ENCODE measurements at places on chromosomes 16 and 17.

GRCh38 chr16:82582975-82583374 lies 43.8 kb upstream of the CDH13 start:
- no peak for DNase-seq

- no peak for DNase-seq
These were observed 76.0 kb downstream of the GPR139 start for GRCh38 chr16:19997734-19998133.

- no peak for DNase-seq
These were observed 17.4 kb downstream of the ZNF423 start for GRCh38 chr16:49838441-49839016.

- peak; percentile 35 for DNase-seq
These were observed 29.2 kb downstream of the GNA13 start for GRCh38 chr17:65027305-65027704.

DNA sequence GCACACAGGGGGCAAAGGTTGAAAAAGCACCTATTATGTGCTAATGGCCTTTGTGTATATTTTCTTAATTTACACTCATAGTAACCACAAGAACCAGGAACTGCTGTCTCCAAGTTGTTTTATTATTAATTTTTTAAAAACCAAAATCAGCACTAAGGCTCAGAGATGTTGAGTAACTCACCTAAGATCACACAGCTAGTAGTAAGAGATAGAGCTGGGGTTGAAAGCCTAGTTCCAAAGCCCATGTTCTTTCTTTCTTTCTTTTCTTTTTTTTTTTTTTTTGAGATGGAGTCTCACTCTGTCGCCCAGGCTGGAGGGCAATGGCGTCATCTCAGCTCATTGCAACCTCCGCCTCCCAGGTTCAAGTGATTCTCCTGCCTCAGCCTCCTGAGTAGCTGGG lies 75.3 kb downstream of the SDK2 start:
- no peak for DNase-seq

- no peak for DNase-seq
These were observed 238.9 kb downstream of the RBFOX3 start for GRCh38 chr17:79371984-79372383.

DNA sequence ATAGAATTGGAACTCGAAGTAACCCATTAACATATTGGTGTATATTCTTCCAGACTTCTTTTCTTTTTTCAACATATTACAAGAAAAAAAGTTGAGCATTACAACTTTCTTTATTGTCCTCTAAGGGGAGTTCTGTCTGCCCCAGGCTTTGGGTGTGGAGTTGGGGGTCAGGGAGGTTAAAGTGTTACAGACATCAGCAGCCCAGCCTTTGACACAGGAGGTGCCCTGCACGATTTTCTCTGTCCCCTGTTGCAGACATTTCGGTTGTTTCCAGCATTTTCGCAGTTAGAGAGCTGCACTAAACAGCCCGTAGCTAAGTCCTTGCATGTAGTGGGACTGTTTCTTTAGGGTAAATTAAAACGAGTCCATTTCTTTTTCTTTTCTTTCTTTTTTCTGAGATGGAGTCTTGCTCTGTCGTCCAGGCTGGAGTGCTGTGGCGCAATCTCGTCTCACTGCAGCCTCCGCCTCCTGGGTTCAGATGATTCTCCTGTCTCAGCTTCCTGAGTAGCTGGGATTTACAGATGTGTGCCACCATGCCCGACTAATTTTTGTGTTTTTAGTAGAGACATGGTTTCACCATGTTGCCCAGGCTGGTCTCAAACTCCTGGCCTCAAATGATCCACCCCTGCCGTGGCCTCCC lies 13.4 kb upstream of the ADCY7 start:
- no peak for DNase-seq

- no peak for DNase-seq
These were observed 46.8 kb downstream of the IL21R start for GRCh38 chr16:27448532-27449433.

DNA sequence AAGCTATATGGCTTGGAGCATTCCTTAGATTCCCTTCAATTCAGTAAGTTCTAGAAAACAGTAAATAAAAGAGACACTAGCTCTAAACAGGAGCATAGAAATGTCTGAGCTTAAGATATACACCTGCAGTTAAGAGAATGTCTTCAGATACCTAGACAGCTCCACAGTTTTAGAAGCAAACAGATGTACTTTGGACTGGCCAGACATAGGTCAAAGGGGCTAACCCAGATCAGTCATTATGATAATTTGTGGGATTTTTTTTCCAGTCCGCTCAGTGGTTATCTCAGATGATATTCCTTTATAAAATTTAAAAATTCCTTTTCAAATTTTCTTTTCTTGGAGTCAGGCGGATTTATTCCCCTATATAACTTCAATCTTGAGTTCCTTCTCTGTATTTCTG lies 65.8 kb upstream of the RASL10B start:
- no peak for DNase-seq

GRCh38 chr16:11056090-11056992 lies 112.0 kb downstream of the CLEC16A start:
- no peak for DNase-seq

DNA sequence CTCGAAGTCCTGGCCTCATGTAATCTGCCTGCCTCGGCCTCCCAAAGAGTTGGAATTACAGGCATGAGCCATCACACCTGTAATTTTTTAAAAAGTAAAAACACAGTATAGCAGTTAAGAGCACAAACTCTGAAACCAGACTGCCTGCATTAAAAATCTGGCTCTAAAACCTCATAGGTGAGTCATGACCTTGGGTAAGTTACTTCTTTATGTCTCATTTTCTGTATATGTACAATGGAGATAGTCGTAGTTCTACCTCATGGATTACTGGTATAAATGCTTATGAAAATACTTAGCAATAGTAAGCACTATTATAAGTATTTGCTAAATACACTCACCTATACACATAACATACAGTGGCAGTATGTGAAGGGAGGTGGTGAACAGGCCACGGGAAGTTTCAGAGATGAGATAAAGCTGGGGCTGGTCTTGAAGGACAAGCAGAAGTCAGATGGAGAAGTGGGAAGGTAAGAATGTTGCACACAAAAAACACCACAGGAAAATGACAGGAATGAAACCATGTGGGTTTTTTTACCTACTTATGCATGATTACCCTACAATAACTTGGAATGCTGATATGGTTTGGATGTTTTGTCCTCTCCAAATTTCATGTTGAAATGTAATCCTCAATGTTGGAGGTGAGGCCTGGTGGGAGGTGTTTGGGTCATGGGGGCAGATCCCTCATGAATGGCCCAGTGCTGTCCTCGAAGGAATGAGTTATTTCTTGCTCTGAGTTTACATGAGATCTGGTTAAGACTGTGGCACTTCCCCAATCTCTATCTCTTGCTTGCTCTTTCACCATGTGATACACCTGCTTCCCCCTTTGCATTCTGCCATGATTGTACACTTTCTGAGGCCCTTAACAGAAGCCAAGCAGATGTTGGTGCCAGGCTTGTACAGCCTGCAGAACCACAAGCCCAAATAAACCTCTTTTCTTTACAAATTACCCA lies 33.9 kb downstream of the ZNF652 start:
- no peak for DNase-seq

DNA sequence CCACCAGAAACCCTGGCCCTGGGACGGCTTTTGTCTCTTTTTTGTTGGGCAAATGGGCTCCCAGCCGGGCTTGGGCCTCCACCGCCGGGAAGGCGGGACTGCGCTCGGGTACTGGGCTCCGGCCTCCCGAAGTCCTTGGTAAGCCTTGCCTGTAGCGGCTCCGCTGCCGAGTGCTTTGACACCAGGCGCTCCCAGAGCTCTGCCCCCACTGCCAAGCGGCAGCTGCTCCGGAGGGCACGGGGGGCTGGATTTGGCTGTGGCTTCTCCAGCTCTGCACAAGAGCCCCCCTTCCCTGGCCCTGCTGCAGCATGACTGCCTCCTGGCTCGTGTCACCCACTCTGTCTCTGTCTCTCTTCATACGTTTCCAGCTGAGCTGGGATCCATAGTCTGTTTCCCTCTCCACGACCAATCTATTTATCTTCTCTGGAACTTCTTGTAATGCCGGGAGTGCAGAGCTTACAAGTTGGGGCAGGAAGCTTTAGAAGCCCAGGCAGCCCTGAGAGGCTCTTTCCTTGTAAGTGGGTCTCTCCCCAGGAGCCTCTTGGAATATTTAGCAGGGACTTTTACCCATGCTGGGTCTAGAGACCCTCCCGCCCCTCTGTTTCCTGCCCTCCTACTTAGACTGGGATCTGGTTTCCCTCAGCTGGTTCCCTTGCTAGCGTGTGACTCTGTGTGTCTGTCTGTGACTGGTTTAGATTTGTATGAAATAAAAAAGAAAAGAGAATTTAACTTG lies 246.9 kb upstream of the GSE1 start:
- no peak for DNase-seq

DNA sequence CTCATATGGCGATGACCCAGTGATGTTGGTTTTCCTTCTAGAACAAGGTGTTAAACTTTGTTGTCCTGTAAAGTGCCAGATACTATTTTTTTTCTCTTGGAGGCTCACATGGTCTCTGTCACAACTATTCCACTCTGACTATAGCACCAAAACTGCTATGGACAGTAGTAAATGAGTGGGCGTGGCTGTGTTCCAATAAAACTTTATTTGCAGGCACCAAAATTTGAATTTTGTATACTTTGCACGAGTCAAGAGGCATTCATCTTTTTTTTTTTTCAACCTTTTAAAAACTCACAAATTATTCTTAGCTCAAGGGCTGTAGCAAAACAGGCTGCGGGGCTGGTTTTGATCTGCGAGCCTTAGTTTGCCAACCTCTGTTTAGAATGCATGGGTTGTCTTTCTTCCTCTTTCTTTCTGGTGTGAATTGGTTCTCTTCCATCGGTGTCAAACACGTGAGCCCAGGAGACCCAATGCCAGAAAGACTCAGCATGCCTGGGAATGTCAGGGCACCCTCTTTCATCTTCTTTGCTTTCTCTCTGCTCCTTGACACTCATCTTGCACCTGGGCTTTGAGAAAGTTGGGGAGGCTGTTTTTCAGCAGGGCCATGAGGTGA lies 2.1 kb downstream of the SYT17 start:
- no peak for DNase-seq

- no peak for DNase-seq
These were observed 452.1 kb upstream of the HSBP1 start for GRCh38 chr16:83355570-83356218.

DNA sequence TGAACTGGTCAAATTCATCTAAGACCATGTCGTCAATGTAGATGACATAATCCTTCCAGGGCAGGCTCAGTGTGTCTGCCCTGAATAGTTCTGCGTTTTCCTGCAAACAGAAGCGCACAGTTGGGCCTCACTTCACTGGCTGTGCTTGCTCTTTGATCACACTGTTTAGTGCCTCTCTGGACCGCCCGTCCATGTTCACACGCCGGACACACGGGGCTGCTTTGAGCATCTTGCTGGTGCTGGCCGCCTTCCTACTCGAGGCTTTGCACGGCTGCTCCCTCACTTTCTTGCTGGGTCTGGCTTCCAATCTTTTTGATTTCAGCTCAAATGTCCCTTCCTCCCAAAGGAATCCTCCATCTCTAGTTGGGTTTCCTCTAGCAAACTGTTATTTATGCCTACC lies 37.4 kb downstream of the DNAH17 start:
- no peak for DNase-seq

DNA sequence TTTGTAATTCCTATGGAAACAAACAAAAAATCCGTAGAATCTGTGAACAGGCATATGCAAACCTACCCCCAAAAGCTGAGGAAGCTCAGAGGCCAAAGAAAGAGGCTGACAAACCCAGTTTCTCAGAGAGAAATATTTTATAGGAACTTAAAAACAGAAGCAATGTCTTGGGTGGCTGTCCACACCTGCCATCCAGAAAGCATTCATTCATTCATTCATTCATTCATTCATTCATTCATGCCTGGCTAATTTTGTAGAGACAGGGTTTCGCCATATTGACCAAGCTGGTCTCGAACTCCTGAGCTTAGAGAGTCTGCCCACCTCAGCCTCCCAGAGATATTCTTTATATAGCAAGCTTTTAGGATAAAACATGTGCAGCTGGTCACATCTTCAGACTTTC lies 154.3 kb downstream of the MRTFB start:
- DNase-seq = no peak

- DNase-seq = no peak
These were observed 20.8 kb upstream of the CDC6 start for GRCh38 chr17:40266882-40267281.

DNA sequence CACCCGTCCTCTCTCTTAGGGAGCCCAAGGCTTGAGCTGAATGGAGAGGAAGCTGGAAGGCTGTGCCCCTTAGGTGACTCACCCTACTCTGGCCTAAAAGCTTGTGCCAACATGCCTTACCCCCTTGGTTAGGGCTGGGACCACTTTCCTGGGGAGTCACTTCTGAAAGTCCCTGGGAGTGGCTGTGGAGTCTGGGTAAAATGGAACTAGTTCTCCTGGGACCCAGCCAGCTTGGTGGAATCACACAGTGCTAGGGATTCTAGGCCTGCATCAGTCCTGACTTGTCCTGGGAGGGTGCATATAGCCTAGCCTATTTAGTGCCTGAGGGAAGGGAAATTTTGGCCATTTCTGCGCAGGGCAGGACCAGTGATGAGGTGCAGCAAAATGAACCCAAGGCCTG lies 10.5 kb downstream of the MMP28 start:
- no peak for DNase-seq

GRCh38 chr17:40135817-40136216 lies 4.5 kb upstream of the CASC3 start:
- DNase-seq = no peak

Data from activated T-cell treated with anti-CD3 and anti-CD28 coated beads for 24 hours (primary cell).